ENCODE measurements at places on chromosomes 16 and 17. TPM values are rescaled to one million over a fixed set of nuclear protein-coding genes. Genes with fewer than 3 reads are reported as not detected.
A peak's percentile ranks its signal among the peaks of the same experiment; 100 is the strongest.

The KRT20 gene
- total RNA-seq, result not detected

The MPG gene
- 30.5 TPM for total RNA-seq

DNA sequence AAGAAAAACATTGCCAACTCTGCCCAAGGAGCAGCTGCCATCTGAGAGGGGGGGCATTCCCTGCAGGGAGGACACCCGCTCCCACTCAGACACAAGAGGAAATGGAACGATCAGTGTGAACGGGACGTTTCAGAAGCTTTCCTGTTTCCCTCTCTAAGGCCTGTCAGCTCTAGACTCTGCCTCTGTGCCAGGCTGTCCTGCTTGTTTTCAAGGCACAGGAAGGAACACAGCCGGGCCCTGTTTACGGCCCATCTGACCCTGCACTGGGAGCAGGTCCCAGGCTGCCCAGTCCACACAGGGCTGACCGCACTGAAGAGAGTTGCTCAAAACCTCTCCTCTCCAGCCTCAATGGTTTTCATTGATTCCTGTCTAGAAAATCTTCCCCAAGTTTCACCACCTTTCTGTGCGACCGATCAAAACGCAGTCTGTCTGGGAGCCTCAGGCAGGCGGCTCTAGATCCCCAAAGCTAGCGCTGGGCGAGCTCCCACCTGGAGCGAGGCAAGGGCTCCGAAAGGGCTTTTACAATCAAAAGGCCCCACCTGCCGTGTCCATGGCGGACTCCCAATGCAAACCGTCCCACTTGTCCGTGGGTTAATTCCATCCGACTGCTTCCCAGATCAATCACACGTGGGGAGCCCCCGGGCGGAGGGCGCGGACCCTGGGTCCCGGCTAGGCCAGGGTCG is 1.5 kb downstream of the PIEZO1 start:
- no peak for DNase-seq

DNA sequence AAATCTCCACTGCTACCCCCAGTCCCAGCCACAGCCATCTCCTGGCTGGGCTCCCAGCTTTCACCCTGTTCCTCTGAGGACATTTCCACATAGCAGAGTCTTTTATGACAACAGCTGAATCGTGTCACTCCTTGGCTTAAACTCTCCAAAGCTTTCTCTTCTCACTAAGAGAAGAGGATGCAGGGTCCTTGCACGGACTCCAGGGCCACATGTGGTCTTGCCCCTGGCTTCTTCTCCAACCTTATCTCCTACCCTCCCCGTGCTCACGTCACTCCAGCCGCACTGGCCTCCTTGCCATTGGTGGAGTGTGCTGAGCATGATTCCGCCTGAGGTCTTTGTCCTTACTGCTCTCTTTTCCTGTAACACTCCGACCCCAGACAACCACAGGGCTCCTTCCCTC is 39.9 kb upstream of the CCDC182 start:
- DNase-seq, result peak; percentile 80

DNA sequence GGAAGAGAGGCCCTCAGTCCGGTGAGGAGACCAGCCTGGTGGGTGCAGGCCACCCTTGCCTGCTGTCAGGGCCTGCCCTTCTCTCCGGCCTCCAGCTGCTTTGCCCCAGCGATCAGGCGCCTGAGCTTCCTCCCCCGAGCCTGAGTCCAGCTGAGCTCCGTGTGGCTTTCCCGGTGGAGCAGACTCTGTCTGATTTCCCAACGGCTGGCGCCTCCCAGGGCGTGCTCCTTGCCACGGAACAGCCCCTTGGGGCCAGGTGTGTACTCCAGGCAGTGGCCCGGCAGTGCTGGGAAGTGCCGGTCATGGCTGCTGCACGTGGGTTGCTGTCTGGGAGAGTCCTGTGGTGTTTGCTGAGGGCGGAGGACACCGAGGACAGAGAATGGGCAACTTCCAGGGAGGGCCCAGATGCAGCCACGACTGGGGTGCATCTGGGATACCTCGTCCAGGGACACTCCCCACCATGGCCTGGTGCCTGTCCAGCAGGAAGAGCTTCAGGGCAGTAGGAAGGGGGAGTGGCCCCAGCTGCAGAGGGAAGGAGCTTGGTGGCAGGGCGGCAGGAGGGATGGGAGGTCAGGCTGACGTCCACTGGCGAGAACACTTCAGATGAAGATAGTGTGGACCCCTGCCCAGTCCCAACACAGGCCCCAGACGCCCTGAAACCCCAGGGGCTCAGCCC is 22.5 kb downstream of the METRNL start:
- no peak for DNase-seq

- DNase-seq, result no peak
These were observed 2.8 kb downstream of the ZNF319 start for GRCh38 chr16:57997528-57998265.
